ENCODE measurements at places on chromosomes 7 and 10. TPM values are rescaled to one million over a fixed set of nuclear protein-coding genes. Genes with fewer than 3 reads are reported as not detected.

Gene GIMAP1
- total RNA-seq, result 3.6 TPM

Gene GIMAP8
- 7.5 TPM for total RNA-seq

Gene PLXNA4
- total RNA-seq, result 0.04 TPM

Gene GRK5
- total RNA-seq, result 13.3 TPM

Gene FAM25G
- total RNA-seq, result not detected

Gene UPP1
- 123 TPM for total RNA-seq

Gene PRR15
- not detected for total RNA-seq

Gene TRIM24
- 15.6 TPM for total RNA-seq

Gene PAPOLB
- total RNA-seq, result not detected

Gene PLCE1
- total RNA-seq, result not detected

Gene HK1
- total RNA-seq, result 238 TPM

Gene NANOS1
- total RNA-seq, result 0.06 TPM

Gene TUBAL3
- total RNA-seq, result not detected

Gene LRRC18
- total RNA-seq, result not detected

Gene CTAGE8
- not detected for total RNA-seq

Gene KIAA1549
- 1.7 TPM for total RNA-seq

Gene ERVW-1
- not detected for total RNA-seq

Gene GDF10
- total RNA-seq, result 0.89 TPM

Gene VWDE
- total RNA-seq, result 0.84 TPM

Gene FXYD4
- not detected for total RNA-seq

Gene RUFY2
- 6.6 TPM for total RNA-seq

Gene CPN1
- total RNA-seq, result not detected

Gene PANK1
- total RNA-seq, result 3.5 TPM

Gene VOPP1
- 67.0 TPM for total RNA-seq

Gene FOXI2
- total RNA-seq, result not detected

Gene OR9A2
- total RNA-seq, result not detected

Gene LLCFC1
- total RNA-seq, result not detected

Gene ZRANB1
- total RNA-seq, result 13.1 TPM

Gene TSPAN12
- total RNA-seq, result not detected

Gene NPFFR1
- total RNA-seq, result not detected

Gene SERPINE1
- total RNA-seq, result 0.17 TPM

Gene KDM7A
- 6.6 TPM for total RNA-seq

Gene ZNF804B
- total RNA-seq, result not detected

Gene HABP2
- not detected for total RNA-seq

Gene HOXA13
- total RNA-seq, result not detected

Gene BLNK
- not detected for total RNA-seq

Gene TCAF2
- 27.5 TPM for total RNA-seq

Gene JCAD
- 0.02 TPM for total RNA-seq

Data from activated CD8-positive, alpha-beta memory T cell treated with anti-CD3 and anti-CD28 coated beads for 36 hours (primary cell).